GM13976 (cell line): ENCODE measurements at places on chromosomes 6 and 20.

- DNase-seq: no peak
Observed at GRCh38 chr6:55180258-55180657, 5.9 kb downstream of the HCRTR2 start.

GRCh38 chr20:23629542-23630391 lies 8.0 kb downstream of the CST3 start:
- no peak for DNase-seq

DNA sequence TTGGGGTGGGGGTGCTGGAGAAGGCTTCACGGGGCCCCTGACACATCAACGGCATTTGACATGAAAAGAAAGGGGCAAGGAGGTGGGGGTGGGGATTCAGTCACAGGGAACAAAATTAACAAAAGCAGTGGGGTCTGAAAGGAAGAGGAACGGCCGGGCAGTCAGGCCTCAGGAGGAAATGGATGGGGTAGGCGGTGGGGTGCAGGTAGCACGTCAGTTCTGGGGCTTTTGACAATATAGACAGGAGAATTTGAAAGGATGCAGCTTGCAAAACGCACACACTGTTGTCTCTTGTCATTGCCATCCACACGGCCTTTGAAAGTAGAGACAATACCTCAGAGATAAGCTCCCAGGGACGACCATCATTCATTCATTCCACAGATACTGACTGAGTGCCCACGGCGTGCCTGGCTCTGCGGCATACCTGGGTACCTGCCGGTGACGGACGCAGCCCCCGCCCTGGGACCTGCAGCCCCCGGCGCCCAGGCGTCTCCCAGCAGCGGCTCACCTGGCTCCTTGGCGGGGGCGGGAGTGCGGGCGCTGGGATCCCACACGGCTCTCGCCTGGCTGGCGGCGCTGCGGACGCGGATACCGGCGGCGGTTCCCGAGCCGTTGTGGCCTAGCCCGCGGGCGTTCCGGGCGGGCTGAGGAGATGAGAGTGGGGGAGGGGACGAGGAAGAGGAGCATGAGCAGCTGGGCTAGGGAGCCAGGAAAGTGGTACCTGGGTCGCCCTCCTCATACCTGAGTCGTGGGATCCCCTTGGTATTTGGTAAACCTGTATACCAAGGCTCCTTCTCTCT lies at the start of gene SLC26A8:
SLC26A8 (minus strand) TSS at position 646 of the 800 bp plus-strand sequence. CDS start 4,934 bp downstream, outside the sequence.
- DNase-seq: peak; percentile 25

GRCh38 chr20:41524980-41525613 lies 93.1 kb downstream of the CHD6 start:
- no peak for DNase-seq
